ENCODE measurements at places on chromosomes 3 and 15.
A peak's percentile ranks its signal among the peaks of the same experiment; 100 is the strongest.

DNA sequence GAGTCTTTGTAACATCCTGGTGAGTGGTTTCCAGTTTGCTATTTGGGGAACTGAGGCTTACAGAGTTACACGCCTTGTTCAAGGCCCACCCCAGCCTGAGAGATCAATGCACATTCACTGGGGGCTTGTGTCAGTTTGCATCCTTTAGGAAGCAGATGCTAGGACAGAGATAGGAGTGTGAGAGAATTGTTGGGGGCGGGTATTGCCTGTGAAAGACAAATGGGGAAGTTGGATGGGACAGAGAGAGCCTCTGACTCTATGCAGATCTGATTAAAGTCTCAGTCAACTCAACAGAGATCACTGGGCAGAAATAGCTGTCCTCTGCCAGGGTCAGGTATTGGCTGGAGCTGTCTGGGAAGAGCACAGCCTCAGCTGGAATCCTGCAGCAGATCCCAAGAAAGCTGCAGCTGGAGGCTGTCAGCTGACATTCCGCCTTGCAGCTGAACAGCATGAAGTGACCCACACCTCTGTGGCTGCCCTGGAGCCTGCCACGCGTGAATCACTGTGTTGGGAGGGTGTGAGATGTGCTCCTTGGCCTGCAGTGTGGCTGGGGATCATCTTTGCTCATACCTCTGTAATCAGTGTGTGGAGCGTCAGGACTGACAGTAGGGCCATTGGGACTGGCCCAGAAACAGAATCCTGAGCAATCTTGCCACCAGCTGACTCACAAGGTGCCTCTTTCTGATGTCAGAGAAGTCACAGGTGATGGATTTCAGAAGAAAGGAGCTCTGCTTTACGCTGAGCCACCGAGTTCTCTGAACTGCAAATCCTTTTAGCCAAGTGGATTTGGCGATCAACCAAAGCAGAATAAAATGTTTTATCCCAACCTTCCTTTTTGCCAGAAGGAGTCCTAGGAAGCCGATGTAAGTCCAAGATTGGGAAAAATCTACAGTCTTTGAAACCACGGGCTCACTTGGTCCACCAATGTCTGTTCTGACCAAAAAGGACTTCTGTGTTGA, 284.1 kb upstream of the LRRFIP2 start:
- DNase-seq, result no peak

DNA sequence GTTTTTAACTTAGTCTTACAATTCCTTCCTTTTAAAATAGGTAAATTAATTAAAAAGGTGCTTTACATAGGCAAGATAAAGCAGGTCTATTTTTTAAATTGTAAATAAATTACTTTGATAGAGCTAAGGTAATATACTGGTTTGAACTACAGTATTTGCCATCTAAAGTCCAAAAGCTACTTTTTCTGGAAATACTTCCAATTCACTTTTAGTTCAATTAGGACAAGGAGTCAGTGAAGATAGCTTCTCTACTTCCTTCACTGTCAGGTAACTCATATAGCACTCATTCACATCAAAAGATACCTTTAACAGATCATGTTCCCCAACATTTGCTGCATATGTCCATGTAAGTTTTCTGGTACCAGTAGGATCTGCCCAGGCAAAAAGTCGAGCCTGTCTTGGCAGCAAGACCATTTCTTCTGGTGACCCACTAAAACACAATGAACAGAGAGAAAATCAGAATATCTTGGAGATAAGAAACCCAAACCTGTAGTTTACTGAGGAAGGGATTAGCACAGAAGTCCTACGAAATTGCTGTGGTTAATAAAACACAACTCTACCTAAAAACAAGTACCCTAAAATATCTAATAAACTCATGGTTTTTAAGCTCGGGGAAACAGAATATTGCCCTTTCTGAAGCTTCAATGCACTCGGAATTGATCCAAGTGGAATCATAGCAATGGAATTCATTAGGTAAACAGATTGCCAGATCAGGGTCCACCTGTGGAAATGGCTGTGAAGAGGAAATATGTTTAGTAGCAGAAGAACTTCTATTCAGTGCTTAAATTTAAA, 153.1 kb downstream of the VPS13C start:
- DNase-seq, result no peak

DNA sequence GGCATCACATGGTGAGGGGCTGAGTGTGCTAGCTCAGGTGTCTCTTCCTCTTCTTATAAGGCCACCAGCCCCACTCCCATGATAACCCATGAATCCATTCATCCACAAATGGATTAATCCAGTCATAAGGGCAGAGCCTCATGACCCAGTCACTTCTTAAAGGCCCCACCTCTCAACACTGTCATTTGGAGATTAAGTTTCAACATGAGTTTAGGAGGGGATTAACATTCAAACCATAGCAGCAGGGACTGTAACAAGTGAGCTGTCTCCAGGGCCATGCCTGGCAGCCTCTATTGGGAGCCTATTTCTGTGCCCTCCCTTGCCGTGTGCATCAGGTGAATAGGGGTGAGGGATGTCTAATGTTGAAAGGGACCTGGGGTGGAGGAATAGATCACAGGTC, 77.5 kb downstream of the CHRD start:
- DNase-seq, result no peak

DNA sequence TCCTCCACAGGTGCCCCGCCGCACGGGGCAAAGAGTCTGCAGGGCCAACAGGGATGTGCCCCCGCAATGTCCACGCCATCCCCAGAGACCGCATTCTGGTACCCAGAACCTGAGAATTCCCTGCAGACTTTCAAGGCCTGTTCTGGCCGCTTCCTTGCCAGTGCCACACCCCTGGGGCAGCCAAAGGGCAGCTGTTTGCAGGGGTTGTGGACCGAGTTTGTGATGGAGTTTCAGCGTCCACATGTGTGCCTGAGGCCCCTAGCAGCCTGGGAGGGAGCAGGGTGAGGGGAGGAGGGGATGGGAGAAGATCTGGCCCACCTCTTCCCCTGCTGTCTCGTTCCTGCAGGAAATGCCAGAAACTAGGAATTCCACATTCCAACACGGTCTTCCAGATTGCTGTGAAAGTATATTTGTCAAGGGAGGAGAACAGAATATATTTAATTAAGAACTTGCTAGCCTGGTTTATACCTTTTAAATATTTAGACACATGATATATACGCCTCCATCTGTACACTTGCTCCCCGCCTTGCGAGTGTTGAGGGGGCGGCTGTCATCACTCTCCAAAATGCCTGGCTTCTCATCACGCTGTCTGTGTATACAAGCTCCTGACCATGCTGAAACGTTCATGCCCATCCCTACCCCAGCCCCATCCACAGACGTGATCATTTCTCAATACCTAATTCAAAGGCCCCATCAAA, 31.1 kb upstream of the RASA2 start:
- DNase-seq, result no peak

- DNase-seq, result no peak
Observed at GRCh38 chr15:92407916-92408315, 14.2 kb downstream of the ST8SIA2 start.

DNA sequence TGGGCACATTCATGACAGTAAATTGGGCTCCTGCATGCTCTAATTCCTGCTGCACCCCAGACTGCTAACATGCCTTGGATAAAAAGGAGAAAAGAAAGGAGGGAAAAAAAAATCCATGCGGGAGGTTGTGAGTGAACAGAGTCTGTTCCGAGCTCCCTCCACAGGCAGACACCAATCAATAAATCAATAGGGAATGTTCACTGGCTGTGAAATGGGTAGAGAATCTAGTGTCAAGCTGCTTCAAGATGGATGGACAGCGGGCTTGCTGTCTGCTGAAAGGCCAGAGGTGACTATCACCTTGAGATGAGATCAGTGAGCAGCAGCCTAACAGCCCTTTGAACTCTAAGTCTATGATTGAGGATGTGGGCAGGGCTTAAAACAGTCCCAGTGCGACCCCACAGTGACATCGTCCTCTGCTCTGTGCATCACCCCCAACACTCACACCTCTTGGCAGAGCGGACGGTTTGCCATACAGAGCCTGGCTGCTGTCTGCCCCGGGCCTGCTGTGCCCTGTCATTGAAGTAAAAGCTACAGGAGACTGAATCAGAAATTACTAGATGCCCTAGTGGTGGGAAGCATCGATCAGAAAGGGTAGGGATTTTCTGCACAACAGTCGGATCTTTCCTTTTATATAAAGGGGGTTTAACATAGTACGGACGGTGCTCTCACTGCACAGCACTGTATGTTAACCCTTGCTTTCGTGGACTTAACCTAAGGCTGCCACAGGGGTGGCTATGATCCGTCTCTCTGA, 247.9 kb upstream of the ONECUT1 start:
- DNase-seq, result no peak

GRCh38 chr3:194421-194820, 2.1 kb upstream of the CHL1 start:
- no peak for DNase-seq

GRCh38 chr3:150303768-150304167, 104.3 kb upstream of the TSC22D2 start:
- DNase-seq, result peak; percentile 39

GRCh38 chr3:69460034-69460433, 74.1 kb upstream of the FRMD4B start:
- peak; percentile 52 for DNase-seq

DNA sequence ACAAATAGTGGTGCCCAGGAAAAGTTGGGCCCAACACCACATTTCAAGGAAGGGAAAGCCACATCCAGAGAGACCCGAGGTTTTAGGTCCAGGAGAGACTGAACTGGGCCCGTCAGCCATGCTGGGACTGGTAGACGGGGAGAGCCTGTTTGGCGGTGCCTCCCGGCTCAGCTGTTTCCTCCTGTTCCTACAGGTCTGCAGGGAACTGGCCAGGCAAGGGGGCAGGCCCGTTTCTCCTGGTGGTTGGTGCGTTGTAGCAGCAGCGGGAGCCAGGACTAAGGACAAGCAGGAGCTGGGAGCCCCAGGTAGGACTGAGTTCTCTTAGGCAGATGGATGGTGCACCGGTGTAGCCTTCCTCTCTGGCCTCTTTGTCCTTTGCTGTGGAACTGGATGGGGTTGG, 3.9 kb downstream of the PRKCD start:
- no peak for DNase-seq

DNA sequence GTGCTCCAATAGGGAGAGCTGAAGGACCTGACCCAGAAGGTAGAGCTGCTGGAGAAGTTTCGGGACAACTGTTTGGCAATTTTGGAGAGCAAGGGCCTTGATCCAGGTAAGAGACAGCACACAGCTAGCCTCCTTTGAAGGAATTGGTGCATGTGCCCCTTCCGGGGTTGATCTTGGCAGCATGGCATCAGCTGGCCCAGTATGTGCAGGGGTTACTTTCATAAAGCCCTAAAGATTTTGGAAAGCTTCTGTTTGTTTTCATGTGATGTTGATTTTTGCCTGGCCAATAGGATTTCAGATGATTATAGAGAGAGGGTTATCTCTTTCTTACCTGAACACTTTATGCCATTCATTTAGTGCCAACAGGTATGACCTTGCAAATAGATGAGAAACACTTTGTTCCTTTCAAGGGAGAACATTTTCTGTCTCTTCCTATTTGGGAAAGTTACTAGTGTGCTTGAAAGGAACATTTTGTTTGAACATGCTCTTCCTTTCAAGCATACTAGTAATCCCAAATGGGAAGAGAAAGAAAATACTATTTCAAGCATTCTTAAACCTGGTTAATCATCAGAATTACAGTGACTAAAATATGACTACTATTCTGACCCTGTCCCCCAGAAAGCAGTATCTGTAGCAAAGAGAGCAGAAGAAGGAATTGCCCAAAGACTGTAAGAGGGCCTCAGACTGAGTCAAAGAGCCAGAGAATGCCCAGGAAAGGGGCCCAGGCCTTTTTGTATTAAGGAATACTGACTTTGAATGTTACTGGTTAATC, 7.5 kb downstream of the KNSTRN start:
- DNase-seq, result no peak

DNA sequence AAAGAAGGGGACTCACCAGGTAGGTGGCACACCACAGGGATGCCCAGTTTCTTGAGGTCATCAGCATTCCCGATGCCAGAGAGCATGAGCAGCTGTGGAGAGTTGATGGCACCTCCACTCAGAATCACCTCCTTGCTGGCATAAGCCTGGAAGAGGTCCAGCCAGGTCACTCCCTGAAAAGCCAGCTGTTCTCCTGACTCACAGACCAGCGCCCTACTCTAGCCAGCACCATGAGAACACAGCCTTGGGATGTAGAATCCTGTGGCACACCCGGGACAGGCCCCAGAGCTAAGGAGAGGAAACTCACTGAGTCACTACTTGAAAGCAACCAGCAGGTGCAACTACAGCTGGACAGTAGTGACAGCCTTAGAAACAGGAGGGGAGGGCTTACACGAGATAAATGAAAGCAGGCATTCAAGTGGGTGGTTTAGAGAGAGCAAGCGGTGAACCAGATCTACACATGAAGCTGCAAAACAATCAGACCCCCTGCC, 24.5 kb downstream of the CHDH start:
- no peak for DNase-seq

DNA sequence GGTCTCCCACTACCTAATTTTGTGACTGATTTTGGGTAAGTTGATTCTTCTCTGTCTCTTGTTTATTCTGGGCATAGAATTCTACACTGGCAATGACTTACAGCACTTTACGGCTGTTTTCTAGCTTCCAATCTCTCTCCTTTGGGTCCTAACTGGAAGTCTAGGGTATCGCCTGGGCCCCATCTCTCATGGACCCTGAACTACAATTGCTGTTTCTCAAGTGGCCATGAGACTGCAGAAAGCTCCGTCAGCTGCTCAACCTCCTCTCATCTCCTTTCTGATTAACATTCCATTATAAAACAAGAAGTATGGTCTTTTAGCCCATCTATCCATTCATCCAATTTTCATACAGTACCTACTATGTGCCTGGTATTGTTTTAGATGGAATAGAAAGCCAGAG, 4.4 kb upstream of the PXYLP1 start:
- DNase-seq, result no peak

GRCh38 chr15:72827226-72827625, 43.7 kb upstream of the ADPGK start:
- no peak for DNase-seq

DNA sequence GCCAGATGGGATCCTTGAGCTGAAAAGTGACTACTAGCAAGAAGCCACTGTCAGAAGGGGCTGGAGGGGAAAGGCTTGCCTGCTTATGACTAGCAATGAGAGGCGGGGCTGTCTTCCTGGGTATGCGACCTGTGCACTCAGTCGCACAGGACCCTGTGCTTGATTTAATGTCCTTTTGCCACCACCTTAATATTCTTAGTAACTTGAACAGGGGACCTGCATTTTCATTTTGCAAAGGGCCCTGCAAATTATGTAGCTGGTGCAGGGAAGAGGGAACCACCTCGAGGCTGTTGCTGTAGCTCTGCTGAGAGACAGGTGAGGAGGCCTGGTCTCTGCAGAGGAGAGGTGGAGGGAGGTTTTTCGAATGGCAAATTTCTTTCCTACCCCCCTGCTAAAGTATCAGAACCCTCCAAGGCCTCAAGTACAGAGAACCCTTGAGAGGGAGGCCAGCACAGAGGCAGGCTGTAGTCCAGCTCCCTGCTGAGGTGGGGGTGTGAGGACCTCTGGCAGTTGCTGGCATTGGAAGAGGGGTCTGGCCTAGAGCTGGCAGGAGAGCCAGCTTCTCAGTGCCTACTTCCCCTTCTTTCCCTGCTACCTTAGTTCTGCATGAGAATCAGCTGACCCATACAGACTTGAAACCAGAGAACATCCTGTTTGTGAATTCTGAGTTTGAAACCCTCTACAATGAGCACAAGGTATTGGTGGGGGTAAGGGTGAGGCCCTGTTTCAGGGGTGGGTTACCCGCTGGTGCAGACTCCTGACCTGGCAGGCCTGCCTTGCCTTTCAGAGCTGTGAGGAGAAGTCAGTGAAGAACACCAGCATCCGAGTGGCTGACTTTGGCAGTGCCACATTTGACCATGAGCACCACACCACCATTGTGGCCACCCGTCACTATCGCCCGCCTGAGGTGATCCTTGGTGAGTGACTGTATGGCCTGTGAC, 11.4 kb downstream of the CLK3 start:
- peak; percentile 60 for DNase-seq

All from pons (tissue), 1 donor.